ENCODE measurements at places on chromosomes 7 and 10.

DNA sequence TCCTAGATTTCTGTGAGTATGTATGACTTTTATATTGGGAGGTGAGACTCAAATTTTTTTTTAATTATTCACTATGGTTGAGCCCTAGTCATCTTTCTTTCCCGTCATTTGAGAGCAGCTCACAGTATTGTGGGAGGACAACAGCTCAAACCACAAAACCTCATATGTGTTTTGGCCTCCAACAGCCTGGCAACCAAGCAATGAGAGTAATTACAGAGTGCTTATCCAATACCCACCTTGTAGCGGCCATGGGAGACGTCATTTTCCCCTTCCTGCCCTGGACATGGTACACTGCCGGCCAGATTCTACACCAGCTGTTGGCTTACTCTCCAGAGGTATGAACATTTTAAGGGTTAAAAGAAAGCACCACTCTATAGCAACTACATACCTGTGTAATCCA is 49.1 kb downstream of the DOCK4 start:
- no peak for DNase-seq

DNA sequence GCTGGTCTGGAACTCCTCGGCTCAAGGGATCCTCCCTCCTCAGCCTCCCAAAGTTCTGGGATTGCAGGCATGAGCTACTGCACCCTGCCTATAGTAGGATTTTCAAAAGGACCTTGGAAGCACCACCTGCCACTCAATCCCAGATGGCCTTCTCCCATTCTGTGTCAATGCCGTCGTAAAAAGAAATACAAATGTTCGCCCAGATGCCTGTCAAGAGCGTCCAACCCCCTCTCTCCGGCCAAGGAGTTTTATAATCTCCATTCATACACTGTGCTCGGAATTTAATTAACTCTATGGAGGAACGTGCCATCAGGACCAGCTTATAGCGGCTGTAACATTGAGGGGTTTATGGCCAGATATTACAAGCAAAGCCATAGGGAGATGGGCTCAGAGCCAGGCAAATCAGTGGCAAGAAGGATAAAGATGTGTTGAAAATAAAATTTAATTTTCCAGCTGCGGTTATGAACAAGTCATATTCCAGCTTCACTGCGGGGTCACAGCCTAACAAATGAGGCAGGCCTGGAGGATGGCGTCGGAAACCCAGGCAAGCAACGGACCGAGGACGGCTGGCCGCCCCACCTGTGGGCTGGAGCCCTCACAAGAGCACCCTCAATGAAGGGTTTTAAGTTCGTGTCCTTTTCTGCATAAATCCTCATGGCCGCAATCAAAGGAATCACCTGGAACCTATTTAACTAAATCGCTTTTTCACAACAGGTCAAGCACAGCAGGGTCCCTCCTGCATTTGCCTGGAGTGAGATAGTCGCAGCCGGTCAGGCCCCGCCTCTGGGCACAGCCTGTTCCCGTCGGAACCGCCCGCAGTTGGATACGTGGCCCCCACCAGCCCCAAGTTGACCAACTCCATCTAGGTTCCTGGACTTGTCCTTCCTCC is 374.5 kb upstream of the FOXK1 start:
- DNase-seq = no peak

- no peak for DNase-seq
Observed at GRCh38 chr7:2117646-2118045, 115.1 kb downstream of the MAD1L1 start.

- DNase-seq = no peak
Observed at GRCh38 chr7:109637428-109637990, 1067.8 kb downstream of the DNAJB9 start.

GRCh38 chr10:35675846-35676245 is 33.8 kb upstream of the FZD8 start:
- DNase-seq = no peak

DNA sequence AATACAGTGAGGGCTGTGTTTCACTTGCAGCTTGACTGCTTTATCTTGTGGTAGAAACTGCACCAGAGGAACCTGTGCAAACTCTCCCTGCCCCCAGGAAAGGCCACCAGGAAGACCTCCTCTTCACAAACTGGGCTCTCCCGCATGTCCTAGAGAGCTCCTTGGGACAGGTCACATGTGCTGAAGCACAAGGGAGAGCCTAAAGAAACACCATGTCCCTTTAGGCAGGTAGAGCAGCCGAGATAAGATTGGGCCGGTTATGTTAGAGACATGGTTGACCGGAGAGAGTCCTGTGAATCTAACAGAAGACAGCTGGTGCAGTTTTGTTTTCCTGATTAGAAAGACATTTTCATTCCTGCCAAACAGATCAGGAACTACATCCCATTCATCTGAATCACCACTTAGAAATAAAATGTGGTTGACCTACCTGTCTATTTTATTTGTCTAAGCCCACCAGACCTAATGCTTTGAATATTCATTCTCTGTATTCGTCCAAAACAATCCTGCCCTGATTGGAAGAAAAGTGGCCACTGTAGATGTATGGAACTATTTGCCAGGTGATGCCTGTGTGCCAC is 224.1 kb downstream of the GLI3 start:
- DNase-seq = no peak

GRCh38 chr7:5478568-5479430 is 55.2 kb upstream of the TNRC18 start:
- no peak for DNase-seq

DNA sequence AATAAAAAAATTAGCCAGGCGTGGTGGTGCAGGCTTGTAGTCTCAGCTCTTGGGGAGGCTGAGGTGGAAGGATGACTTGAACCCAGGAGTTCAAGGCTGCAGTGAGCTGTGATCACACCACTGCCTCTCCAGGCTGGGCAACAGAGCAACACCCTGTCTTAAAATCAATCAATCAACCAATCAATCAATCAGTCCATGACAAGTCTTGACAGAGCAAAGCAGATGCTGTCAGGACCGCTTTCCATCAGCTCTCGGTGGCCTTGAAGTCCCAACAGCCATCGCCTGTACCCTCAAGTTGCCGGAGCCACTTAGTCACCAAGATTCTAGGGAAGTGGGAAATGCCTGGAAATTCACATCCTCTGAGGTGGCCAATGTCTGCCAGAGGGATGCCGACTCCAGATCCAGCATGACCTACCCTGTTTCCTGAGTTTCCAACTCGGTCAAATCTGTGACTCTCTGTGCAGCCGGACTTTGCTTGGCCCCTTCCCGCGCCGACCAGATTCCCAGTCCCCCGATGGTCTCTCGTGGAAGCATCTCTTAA is 871 bp upstream of the CCL24 start:
- no peak for DNase-seq

GRCh38 chr10:100033766-100034418 is 24.1 kb upstream of the DNMBP start:
- no peak for DNase-seq

- no peak for DNase-seq
Observed at GRCh38 chr10:92640107-92640506, 47.2 kb downstream of the KIF11 start.

Data from activated CD4-positive, alpha-beta T cell treated with anti-CD3 and anti-CD28 coated beads, Interleukin-2, amount 50 U/mL, for 4 hours (primary cell).